ENCODE measurements at places on chromosomes 2 and 18.
A peak's percentile ranks its signal among the peaks of the same experiment; 100 is the strongest.

DNA sequence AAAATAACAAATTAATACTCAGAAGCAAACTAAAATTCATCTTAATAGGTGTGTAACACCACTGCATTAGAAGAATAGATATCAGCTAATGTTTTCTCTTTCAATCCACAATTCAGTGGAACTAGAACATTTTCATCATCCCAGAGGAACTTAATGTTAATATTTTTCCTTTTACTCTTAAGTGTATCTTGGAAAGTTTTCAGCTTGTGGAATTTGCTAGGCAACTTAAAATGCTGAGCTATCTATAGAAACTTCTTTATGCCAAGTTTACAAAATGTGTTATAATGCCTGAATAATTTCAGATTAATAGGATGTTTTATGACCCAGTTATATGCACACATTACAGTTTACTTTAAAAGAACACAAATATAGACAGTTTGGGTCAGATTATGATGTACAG lies 86.6 kb upstream of the FAM237A start:
- no peak for DNase-seq

GRCh38 chr2:240768216-240768615 lies 51.8 kb downstream of the KIF1A start:
- DNase-seq: no peak

- DNase-seq: no peak
Measured at GRCh38 chr18:22102953-22103646, 66.3 kb upstream of the GATA6 start.

DNA sequence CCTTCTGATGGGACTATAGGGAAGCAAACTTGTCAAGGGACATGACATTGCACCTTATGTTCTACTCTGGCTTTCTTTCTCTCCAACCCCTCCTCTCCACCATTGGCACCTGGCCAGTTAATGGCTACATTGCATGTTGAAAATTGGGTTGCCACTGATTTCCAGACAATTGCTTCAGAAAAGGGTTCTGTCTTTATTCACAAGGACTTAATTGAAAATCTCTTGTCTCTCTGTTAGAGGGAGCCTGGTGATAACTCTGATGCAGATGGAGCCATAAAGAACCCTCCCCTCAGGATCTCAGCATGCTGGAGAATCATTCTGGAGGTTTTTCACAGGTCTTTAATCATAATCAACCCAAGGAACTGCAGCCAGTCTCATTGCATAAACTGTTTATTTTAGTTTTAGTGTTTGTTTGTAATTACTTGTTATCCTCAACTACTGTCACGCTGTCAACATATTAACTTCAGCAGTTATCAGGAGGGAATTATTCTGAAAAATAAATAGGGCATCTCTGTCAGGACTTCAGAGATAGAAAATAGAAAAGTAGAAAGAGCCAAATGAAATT lies 316.8 kb downstream of the RIT2 start:
- no peak for DNase-seq

GRCh38 chr2:149075853-149076252 lies 37.4 kb downstream of the LYPD6B start:
- no peak for DNase-seq

DNA sequence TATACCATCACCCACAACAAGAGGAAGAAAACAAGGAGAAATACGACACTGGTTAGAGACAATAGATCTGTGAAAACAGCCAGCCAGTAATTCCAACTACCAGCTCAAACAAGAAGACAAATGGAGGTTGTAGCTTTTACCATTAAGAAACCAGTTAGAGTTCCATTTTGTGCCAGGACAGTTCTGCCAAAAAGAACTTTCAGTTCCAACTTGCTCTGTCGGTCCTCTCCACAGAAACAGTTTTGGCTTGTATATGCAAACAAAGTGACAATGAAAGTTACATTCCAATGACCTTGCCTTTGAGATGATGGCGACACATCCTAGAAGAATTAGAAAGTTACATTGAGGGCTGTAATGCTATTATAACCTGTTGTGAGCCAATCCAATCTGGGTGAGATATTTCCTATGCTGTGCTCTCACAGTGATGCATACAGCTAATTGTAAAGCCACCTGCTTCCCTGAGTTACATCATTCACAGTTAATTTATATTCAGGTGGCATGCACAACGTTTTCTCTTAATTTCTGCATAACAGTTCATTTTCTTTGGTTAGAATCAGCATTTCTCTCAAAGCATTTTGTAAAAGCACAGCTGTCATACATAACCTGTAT lies 1378.4 kb upstream of the PIK3C3 start:
- DNase-seq: no peak

DNA sequence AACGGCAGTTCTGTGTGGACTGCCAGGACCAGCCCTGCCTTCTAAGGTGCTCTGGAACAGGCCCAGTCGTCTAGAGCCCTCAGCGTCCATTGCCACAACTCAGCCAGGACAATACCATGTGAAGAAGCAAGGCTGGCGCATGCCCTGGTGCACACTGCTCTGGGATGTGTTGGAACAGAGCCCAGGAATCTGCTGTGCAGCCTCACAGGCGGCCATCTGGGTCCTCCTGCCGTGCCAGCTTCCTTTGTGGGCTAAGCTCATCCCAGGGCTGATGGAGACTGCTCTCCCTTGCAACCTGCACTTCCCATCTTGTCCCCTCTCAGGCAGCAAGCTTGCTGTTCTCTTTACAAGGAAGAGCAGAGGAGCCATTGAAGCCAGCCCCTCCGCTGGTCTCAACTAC lies 246.4 kb upstream of the PXDN start:
- no peak for DNase-seq

- DNase-seq: peak; percentile 61
Measured at GRCh38 chr2:109339519-109339966, 210.5 kb downstream of the SH3RF3 start.

GRCh38 chr2:216499641-216500218 lies 1.1 kb downstream of the RPL37A start:
- no peak for DNase-seq

DNA sequence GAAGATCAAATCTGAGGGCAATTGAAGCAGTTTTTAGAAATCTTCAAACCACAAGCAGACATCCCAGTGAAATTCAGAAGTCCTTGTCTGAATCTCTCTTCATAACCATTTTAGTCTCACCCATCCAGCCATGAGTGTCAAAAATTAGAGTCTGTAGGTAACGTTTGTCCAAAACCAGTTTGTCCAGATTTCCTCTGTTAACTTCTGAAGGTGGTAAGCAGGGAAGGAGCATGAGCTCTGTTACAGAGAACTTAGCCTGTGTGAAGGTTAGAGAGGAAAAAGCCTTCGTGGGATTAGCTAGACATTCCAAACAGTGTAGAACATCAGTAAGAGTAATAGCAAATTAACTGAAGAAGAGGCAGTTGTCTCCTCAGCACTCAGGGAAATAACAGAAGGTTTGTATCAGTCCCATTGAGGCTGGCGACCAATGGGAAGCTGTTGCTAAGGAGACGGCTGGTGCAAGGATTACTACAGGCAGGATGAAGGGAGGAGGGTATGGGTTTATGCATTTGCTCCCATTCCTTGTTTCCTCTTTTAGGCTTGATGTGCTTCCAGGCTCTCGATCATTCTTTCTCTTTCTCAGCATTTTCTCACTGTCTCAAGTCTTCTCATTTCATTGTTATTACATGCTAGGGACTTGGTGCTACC lies 8.7 kb upstream of the GPR155 start:
- DNase-seq: no peak

DNA sequence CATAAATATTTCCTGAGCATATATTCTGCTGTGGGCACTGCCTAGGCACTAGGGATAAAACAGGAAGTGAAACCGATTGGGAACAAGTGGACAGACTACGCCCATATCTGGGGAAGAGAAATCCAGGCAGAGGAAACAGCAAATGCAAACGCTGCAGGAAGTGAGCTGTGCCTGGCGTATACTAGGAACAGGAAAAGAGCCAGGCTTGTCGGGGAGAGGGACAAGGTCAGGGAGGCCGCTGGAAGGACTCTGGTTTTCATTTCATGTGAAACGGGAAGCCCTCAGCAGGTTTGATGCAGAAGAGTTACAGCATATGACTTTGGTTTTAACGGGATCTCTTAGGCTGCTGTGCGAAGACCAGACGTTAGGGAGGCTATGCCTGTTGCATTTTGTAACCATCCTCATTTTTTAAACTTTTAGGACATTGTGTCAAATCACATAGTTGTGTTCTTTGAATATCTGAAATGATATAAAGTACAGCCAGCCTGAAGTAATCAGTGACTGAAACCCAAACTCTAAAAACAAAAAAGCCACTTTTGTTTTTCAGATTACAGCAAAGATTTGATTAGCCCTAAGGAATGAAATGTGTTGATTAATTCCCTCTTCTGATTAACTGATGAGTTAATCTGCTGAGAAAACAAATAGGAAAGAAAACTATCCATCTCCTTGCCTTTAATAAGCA lies 110.2 kb upstream of the PIEZO2 start:
- DNase-seq: no peak

- DNase-seq: no peak
Measured at GRCh38 chr2:216649574-216649973, 16.4 kb downstream of the IGFBP2 start.

GRCh38 chr2:105373895-105374401 lies 24.9 kb downstream of the FHL2 start:
- no peak for DNase-seq

- no peak for DNase-seq
Measured at GRCh38 chr2:197707316-197708213, 2.4 kb downstream of the MARS2 start.
